ENCODE measurements at places on chromosomes 2 and 18.

DNA sequence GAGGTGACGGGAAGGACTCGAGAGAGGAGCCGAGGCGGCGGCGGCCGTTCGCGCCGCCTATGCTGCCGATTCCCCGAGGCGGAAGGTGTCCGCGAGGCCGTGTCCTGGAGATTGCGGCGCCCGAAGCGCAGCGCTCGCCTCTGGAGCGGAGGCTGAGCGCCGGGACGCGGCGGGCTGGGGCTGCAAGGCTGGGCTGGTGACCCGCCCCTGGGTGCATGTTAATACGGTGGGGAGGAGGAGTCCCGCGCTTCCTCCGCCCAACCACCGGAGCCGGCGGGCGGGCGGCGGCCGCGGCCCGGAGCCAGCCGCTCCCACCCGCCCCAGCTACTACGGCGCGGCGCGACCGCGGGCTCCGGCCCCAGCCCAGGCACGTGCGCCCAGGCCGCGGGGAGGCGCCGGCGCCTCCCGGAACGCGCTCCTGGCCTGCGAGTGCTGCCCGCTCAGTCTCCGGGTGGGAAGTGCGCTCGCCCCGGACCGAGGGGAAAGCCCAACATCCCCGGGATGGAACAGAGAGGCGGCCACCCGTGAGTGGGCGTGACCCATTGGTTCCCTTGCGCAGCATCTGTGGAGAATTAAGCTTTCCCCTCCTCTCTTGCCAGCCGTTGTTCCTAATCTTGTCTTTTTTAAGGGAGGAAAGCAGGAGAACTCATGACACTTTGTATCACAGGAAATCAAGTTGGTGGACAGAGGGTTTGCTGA lies at the start of gene DLGAP1:
DLGAP1 (minus strand) TSS at position 195 of the 699 bp plus-strand sequence.
- DNase-seq, result no peak

- DNase-seq, result no peak
These were observed 1996.2 kb upstream of the PIK3C3 start for GRCh38 chr18:39958876-39959275.

DNA sequence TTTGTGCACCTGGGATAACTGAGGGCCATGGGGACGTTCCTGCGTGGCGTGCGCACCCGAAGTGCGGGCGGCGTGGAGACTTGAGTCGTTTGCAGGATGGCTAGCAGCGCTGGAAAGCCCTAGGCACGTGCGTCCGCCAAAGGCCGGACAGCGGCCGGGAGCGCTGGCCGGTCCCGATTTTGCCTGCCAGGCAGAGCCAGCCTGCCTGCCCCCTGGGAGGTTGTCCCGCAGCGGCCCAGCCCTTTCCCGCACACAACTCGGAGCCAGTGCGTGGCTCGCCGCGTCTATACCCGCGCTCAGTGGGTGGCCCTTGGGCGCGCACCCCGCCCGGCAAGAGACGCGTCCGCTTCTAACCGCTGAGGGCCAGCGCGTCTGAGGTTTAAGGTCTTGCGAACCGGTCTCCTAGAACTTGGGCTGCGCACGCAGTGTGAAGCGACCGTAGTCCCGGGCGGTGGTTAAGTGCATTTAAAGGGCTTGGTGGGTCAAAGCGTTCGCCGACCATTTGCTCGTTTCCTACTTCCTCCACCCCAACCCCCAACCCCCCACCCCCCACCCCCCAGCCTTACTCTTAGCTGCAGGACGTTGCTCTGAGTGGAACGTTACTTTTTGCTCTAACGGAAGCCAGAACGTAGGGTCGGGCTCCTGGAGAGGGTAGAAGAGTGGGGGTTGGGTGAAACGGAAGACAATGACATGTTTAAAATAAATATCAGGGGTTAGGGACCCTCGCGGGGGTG lies 627 bp downstream of the CDCA7 start:
- peak; percentile 17 for DNase-seq

DNA sequence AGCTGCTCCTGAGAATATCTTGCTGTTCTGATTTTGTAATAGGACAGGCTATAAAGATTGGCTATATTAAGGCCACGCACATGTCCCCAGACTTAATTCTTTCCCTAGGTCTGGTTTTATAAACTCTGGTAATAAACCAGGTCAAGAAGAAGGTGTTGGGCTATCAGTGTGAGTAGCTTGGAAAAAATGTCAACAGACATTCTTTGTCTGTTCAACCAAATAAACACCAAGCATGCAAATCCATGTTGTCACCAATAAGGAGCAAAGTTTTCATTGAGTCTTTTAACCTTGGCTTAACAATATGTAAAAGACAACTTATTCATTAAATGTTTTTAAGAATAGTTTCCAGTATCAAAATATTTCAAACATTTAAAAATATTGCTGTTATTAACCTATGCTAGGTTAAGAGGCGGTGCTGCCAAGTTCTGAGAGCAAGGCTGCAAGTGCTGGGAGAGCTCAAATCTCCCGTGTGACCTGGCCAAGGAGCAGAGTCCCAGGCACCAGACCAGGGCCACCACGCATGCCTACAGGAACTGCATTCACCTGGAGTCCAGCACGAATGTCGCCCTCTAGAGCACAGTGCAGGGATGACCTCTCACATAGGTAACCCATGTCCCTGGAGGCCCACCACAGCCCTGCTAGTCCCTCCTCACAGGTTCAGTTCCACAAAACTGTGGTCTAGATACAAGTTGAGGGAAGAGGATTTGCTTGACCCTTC lies 120.5 kb upstream of the POU3F3 start:
- no peak for DNase-seq

DNA sequence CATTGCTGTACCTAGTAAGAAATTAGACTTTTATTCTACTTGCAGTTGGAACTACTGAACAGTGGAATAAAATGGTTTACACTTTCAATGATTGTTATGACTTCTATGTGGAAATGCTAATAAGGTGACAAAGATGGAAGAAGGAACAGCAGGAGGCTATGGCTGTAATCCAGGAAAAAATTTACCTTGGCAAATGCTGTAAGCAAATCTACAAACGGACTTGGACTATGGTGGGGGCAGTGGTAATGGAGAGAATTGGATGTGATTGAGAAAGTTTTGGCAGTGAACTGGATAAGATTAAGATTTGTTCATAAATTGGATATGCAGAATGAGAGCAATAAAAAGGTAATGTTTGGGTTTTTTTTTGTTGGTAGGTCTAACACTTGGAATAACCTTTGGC lies 111.0 kb upstream of the ERBB4 start:
- no peak for DNase-seq
